Aorta (tissue), 5 donors: ENCODE measurements at places on chromosomes 3 and 15.
A peak's percentile ranks its signal among the peaks of the same experiment; 100 is the strongest.

- DNase-seq, result no peak
These were observed 54.9 kb downstream of the CCNL1 start for GRCh38 chr3:157104928-157105652.

DNA sequence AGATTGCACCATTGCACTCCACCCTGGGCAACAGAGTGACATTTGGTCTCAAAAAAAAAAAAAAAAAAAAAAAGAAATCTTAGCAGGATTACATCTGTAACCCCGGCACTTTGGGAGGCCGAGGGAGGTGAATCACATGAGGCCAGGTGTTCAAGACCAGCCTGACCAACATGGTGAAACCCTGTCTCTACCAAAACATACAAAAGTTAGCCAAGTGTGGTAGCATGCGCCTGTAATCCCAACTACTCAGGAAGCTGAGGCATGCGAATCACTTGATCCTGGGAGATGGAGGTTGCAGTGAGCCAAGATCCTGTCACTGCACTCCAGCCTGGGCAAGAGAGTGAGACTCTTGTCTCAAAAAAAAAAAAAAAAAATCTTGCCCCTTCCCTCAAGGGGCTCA, 40.4 kb downstream of the LIPC start:
- no peak for DNase-seq

DNA sequence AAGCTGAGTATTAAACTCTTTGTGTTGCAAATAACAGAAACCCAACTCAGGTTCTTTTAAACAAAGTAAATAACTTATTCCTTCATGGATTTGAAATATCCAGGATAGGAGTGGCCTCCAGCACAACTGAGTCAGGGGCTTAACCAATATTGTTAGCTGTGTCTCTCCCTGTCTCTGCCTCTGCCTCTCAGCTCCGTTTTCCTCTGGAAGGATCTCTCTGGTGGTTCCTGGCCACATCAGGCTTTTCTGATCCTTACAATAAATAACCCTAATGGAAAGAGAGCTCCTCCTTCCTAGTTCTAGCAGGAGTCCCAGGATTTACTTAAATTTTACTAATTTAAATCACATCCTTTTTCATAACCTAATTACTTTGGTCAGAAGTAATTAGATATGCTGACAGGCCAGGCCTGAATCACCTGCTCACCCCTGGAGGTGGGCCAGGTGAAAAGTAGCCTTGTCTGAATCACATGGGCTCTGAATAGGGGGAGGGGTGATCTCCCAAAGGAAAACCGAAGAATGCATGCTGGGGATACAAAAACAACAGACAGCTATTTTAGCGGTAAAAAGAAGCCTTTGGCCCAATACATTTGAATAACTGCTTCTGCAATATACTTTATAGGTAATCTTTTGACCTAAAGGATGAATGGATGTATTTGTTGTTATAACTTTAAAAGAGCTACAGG, 75.4 kb downstream of the REC114 start:
- no peak for DNase-seq

- DNase-seq, result peak; percentile 44
These were observed 203.5 kb upstream of the LINGO1 start for GRCh38 chr15:77836121-77836692.

GRCh38 chr3:60046210-60046609, 996.4 kb upstream of the CFAP20DC start:
- DNase-seq, result no peak

GRCh38 chr3:111366515-111366914, 175.5 kb upstream of the CD96 start:
- no peak for DNase-seq

GRCh38 chr15:66233487-66234415, 19.8 kb downstream of the MEGF11 start:
- DNase-seq, result no peak

GRCh38 chr3:16427103-16427965, 86.2 kb downstream of the RFTN1 start:
- DNase-seq, result no peak

- no peak for DNase-seq
These were observed 168.8 kb downstream of the DCLK3 start for GRCh38 chr3:36595511-36595910.

DNA sequence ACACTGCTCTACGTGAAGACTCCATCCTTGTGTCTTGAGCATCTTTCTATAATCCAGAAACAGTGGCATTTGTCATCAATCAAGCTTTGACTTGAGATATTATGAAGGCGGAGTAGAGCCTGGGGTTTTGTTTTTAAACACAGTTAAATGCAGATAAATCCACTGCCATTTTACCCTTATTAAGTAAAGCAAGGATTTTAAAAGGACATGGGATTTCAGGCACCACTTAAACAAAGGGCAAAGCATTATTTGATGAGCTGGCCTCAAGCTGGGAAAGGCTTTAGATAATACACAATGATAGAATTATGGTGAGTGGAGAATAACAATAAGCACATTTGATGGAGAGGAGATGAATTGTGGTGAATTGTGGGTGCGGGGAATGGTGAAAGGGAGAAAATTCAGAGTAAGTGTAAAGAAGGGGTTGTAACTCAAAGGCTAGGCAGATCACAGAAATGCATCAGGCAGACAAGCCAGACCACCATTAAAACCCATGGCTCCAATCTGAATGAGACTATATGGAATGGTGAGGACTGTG, 54.9 kb upstream of the GLCE start:
- DNase-seq, result no peak

GRCh38 chr3:168322941-168323340, 227.2 kb upstream of the GOLIM4 start:
- DNase-seq, result no peak

GRCh38 chr3:40086890-40087883, 222.3 kb upstream of the EIF1B start:
- no peak for DNase-seq

- no peak for DNase-seq
These were observed 104.2 kb downstream of the THRB start for GRCh38 chr3:24390169-24391130.

DNA sequence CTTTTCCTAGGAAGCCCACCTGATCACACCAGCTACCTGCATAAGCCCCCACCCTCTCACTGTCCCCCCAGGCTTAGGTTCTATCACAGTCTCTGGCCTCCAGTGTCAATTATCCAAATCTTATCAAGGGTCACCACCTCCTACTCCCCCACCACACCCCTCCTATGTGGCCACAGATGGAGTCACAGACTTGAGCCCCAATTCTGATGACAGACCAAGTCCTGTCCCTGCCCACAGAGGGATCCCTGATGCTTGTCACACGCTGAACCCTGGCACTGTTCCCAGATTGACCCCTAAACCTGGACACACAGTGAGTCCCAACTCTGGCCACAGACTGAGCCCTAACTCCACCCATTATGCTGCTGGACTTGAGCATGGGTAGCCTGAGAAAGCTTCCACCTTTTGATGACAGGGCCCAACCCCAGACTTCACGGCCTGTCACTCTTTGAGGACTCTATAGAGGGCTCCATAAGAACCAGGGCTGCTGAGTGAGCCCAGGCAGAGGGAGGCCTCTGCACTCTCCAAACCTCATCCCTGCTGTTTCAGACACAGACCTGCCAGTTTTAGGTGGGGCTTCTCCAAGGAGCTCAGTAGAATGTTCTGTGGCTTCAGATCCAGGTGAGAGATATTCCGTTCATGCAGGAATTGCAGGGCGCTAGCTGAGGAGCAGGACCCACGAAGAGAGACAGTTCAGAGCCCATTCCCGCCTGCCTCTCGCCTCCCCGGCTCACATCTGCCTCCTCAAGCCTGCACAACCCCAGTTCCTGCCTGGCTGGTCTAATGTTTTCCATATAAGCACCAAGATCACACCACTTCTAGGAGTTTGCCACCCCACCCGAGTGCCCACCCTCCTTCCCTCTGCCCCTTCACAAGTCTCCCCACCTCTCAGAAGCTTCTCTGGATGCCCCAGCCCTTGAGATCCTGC, 1.8 kb downstream of the ULK3 start:
- DNase-seq, result no peak

- DNase-seq, result no peak
These were observed 157.2 kb downstream of the XXYLT1 start for GRCh38 chr3:195113536-195114425.

GRCh38 chr3:160921020-160921635, 165.1 kb downstream of the PPM1L start:
- no peak for DNase-seq

GRCh38 chr3:82942041-82942440, 1180.6 kb upstream of the GBE1 start:
- no peak for DNase-seq

DNA sequence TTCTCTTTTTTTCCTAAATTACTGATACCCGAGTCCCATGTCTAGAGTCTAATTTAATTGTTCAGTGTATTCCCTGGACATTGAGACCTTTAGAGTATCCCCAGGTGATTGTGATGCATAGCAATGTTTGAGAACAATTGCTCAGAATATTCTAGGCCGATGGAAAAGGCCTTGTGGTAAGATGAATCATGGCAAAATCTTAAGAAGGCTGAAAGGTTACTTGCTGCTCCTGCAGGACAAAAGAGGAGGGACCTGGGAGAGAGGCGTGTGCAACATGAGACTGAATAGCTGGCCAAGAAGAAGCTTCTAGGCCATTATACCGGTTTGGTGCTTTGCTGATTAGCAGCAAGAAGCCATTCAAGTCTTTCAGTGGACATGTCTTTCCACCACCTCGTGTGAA, 256.6 kb downstream of the ROBO2 start:
- DNase-seq, result no peak

GRCh38 chr3:189316296-189317019, 144.7 kb downstream of the TPRG1 start:
- no peak for DNase-seq

DNA sequence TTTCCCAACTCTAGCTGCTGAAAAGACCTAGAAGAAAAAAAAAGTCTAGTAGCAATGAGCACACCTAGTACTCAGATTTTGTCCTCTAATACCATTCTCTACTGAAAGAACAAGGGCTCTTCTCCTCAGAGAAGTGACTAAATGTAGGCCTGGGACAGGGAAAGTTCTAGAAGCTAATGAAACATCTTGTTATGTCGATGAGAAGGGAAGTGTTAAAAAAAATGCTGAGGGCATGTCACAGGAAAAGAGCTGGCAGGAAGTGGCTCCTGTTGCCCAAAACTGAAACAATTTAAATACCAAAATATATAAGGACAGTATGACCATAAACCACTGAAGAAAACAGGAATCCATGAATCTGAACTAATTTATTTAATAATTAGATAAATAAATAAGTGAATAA, 581.4 kb upstream of the TBL1XR1 start:
- no peak for DNase-seq

- no peak for DNase-seq
These were observed 695.9 kb downstream of the OTOL1 start for GRCh38 chr3:162192340-162193029.

DNA sequence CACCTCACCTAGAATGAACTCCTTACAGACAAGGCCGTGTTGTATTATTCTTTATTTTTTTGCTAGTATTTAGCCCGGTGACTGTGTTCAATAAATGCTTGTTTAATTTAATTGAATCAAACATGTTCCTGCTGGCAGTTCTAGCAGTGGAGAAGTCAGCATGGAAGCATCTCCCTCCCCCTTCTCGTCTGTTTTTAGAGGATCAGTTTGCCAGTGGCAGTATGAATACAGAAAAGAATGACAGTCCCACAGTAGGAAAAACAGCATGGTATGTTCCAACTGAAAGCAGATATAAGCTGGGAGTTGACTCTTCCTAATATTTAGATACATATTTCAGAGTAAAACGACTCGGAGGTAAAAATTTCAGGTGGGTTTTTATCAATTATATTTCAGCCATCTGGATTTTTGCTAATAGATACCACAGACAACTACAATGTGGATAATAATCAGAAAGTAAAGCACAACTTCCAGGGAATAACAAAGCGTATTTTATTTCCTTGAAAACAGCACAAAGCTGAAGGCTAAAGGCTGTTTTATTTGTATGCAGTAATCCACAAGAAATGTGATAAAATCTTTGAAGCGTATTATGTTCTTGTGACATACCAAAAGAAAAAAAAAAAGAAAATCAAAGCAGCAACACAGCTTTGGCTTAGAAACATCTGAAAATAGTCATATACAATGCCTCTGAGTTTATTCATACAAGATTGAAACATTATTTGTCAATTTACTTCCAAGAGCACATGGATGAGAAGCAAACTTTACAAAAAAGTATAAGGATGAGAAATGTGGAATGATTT, 244.5 kb upstream of the KCNMB2 start:
- no peak for DNase-seq

DNA sequence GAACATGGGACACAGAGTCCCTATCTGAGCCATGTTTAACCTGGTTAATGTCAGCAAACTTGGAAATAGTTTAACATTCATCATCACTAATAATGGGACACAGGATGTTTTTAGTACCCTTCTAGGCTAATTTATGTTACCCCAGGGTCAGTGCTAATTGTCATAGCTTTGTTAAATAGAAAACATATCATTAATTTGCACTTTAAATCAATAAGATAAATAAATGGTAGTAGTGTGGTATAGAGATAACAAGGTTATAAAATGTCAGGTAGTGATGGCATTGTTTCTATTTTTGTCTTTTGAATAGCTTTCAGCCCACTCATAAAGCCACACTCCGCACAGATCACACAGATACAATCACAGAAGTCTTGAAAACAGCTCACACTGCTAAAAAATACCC, 534.9 kb downstream of the MECOM start:
- DNase-seq, result no peak

DNA sequence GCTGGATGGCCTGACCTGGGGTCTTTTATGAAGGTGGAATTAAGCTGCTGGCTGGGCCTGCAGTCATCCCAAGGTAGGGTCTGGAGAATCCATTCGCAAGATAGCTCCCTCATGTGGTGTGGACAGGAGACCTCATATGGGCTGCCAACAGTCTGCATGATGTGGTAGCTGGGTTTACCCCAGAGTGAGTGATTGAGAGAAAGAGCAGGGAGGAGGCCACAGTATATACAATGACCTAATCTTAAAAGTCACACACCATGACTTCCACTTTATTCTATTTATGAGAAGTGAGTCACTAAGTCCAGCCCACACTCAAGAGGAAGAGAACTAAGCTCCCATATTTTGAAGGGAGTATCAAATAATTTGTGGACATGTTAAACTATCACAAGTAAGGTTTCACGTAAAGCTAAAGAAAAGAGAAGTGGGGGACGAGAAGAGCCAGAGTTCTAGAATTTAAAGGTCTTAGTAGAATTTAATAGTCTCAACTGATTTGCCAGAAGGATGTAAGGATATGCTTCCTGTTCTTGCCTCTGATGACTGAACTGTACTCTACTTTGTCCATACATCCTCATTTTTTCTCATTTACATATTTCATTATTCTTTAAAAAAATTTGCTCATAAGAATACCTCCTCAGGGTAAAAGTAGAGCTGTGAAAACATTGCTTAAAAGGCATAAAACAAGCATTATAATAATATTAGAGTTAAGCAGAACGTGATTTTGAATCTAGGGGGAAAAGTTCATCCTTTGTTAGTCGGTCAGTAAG, 184.4 kb downstream of the PEX5L start:
- no peak for DNase-seq

- DNase-seq, result no peak
These were observed 332.9 kb upstream of the TGFBR2 start for GRCh38 chr3:30273304-30274072.

DNA sequence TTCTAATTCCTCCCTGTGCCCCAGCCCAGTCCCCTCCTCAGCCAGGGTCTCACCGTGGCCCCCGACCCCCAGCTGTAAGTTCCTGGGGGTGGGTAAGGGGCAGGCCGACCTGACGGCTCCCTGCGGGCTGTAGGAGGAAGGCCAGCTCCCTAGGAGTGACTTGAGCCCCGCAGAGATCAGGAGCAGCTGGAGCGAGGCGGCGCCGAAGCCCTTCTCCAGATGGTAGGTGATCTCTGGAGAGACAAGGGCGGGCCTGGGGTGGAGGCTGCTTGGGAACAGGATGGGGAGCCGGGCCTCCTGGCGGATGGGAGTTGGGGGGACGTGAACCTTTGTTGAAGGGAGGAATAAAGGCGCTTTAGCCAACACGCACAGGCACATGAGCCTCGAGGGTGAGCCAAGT, 4.2 kb downstream of the SLC28A1 start:
- DNase-seq, result peak; percentile 71

GRCh38 chr3:17972959-17973906, 230.8 kb upstream of the TBC1D5 start:
- no peak for DNase-seq
